ENCODE measurements at places on chromosomes 16 and 17.

GRCh38 chr17:17782523-17783115 is 54.2 kb downstream of the SREBF1 start:
- DNase-seq = no peak

GRCh38 chr16:15396948-15397594 is 1.5 kb downstream of the MPV17L start:
- DNase-seq = no peak

- DNase-seq = peak; percentile 21
Measured at GRCh38 chr16:15834502-15834901, 22.3 kb downstream of the MYH11 start.

- DNase-seq = no peak
Measured at GRCh38 chr17:15501793-15502192, 34.4 kb upstream of the CDRT4 start.

- no peak for DNase-seq
Measured at GRCh38 chr17:80652756-80653330, 108.2 kb downstream of the RPTOR start.

DNA sequence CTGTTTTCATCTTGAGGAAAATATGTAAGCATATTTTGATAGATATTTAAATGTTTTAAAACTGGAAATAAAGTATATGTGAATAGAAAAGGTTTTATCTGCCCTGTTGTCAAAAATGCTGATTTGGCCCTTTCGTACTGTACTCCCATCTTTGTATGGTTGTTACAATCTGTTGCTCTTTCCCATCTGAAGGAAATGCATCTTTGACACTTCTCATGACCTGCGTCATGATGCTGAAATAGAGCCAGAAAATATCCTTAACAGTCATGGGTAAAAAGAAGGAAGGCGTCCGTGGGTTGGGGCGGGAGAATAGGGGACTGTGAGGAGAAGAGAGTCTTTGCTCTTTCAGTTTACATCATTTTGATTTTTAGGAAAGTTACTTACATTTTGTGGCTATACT is 327.7 kb downstream of the BCAS3 start:
- DNase-seq = no peak

GRCh38 chr16:66406534-66407221 is 20.4 kb upstream of the BEAN1 start:
- DNase-seq = peak; percentile 91

- DNase-seq = peak; percentile 96
Measured at GRCh38 chr17:82603981-82604448, 44.2 kb downstream of the WDR45B start.

- no peak for DNase-seq
Measured at GRCh38 chr16:84768808-84769197, 51.0 kb upstream of the CRISPLD2 start.

- DNase-seq = no peak
Measured at GRCh38 chr17:55318081-55318480, 53.3 kb downstream of the HLF start.

- DNase-seq = no peak
Measured at GRCh38 chr17:73941919-73942530, 261.5 kb upstream of the RPL38 start.

DNA sequence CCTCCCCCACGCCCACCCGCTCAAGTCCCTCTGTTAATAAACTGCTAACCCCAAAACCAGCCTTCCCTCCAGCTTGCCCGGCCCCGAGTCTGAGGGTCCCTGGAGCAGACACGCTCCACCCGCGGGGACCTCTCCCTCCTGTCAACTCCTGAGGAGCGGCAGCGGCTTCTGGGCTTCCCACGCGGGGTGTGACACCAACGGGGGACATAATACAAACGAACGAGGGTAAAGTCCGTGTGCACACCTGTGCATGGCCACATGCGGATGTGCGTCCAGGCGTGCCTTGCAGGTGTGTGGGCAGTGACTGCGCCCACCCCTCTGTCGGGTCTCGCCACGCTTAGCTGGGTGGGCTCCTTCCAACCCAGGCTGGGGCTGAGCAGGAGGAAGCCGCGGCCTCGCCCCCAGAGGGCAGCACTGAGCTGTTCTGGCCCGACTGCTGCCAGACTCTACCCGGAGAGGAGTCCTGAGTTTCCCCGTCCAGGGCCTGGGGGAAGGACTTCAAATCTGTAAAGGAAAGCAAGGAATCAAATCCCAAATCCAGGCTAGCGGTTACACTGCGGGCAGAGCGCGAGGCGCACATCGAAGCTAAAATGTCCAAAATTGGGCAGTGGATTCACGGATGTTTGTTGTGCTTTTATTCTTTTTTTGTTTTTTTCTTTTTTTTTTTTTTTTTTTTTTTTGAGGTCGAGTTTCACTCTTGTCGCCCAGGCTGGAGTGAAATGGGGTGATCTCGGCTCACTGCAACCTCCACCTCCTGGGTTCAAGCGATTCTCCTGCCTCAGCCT is 24.2 kb upstream of the KRT17 start:
- peak; percentile 88 for DNase-seq

- no peak for DNase-seq
Measured at GRCh38 chr16:12158428-12158827, 181.9 kb downstream of the SNX29 start.

DNA sequence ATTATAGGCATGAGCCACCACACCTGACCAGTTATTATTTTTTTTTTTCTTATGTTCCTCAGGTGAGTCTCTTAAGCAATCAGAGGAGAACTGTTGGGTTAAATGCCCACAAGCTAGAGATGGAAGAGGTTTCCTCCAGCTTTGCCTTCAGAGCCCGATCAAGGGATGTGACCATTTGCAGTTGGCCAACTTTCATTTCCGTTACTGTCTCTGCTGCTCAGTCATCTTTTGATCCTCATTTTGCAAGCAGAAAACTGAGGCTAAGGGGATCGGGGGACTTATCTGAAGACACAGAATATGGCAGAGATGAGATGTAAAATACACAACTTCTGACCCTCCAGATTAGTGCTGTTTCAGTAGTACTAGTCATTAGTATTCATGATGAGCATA is 188.8 kb downstream of the RAB11FIP4 start:
- no peak for DNase-seq

DNA sequence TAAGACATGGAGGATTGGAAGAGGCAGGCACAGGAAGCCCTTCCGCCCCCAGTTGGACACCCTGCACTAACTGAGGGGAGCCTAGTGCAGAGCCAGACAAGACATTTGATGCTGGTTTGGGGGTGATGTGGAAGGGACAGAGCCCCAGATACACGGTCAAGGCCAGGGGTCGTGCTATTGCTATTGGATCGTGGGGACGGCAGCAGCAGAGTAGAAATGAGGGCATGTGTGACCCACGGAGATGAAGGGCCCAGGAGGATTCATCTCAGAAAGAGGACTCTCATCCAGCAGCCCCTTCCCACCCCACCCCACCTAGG is 2.0 kb upstream of the VAMP2 start:
- DNase-seq = no peak

DNA sequence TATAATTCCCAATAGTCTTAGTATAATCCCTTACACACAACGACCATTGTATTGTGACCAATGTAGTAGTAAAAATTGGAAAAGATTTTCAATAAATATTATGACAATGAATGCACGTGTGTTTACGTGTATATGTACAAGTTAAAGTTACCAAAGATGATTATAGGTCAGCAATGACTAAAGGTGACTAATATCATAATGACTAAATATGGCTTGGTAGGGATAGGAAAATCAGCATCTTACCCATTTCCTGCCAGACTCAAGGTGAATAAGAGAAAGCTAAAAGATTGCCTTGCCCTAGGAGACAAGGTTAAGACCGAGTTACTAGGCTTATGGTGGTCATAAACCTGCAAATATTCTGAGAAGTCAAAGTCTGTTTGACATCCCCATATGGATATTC is 34.4 kb downstream of the CPD start:
- DNase-seq = no peak

DNA sequence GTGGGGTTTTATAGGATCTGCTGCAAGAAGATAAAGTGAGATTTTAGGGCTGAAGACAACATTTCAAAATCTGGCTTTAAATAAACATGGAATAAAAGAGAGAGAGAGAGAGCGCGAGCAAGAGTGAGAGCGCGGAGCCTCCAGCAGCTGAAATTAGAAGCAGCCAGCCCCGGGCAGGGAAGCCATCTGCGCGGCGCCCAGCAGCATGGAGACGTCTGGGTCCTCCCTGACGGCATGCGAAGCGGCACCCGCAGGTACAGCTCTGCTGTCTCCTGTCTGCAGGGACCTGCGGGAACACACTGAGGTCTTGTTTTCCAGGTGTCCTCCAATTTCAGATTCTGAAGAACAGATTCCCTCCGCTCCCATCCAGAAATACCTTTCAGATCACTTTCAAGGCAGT is 7.9 kb upstream of the BAIAP2 start:
- DNase-seq = no peak

DNA sequence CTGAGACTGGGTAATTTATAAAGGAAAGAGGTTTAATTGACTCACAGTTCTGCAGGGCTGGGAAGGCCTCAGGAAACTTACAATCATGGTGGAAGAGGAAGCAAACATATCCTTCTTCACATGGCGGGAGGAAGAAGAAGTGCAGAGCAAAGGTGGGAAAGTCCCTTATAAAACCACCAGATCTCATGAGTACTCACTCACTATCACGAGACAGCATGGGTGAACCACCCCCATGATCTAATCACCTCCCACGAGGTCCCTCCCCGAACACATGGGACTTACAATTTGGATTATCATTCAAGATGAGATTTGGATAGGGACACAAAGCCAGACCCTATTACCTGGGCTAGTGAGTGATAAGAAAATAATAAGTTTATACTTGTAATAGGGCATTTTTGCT is 70.6 kb upstream of the HS3ST2 start:
- no peak for DNase-seq

GRCh38 chr17:57463103-57463885 is 207.0 kb downstream of the MSI2 start:
- DNase-seq = no peak

DNA sequence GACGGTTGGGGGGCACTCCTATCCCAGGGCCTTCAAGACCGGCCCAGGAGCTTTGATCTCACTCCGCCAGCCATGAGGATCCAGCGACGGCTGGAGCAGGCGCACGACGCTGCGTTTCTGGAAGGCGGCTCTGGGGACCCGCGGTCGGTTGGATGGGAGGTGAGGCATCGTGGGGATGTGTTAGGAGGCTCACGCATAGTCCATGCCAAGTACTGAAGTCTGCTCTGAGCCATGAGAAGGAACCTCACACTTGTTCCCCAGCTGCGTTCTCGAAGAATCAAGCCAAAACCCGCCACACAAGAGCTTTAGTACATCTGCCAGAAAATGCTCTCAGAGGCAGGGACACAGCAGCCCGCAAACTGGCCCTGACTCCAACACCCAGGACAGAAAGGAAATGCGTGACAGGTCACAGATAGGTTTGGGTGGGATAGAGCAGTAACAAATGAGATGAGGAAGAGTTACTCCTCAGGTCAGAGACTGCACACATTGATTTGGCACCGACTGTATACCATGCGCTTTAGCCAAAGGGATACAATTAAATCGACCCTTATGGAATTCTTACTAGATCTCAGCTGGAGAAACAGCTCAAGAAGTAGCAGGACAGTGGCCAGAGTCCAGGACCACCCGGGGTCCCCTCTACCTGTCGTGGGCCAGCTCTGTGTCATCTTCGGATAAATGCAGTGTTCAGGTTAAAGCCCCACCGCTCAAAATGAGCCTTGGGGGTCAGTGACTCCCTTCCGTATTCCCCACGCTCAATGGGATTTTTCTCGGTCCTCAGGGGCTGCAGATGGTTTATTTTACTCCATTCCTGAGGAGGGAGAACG is 6.7 kb upstream of the GSG1L start:
- no peak for DNase-seq

DNA sequence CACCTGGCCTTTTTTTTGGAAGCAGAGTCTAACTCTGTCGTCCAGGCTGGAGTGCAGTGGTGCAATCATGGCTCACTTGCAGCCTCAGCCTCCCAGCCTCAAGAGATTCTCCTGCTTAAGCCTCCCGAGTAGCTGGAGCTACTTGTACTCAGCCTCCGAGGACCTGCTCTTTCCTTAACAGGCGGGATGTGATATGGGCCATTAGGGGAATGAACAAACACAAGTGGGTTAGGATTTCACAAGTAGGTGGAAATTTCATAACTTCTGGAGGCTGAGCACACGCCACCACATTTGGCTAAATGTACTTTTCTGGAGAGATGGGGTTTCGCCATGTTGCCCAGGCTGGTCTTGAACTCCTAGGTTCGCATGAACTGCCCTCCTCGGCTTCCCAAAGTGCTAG is 4.1 kb downstream of the PAM16 start:
- DNase-seq = peak; percentile 63

DNA sequence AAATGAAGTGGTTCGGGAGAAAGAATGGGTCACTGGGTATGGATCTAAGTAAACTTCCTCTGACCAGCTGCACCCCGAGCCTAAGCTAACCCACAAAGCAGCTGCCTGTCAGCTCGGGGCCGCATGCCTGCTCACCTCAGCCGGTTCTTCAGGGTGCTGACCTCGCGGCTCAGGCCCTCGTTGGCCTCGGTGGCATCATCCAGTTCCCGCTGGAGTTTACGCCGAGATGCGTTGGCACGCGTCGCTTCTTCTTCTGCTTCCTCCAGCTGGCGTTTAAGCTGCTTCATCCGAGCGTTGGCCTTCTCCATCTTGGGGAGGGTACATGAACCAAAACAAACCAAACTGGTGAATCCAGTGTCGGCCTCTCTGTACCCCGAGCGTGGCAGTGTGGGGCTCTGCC is 41.1 kb downstream of the NDEL1 start:
- DNase-seq = no peak

DNA sequence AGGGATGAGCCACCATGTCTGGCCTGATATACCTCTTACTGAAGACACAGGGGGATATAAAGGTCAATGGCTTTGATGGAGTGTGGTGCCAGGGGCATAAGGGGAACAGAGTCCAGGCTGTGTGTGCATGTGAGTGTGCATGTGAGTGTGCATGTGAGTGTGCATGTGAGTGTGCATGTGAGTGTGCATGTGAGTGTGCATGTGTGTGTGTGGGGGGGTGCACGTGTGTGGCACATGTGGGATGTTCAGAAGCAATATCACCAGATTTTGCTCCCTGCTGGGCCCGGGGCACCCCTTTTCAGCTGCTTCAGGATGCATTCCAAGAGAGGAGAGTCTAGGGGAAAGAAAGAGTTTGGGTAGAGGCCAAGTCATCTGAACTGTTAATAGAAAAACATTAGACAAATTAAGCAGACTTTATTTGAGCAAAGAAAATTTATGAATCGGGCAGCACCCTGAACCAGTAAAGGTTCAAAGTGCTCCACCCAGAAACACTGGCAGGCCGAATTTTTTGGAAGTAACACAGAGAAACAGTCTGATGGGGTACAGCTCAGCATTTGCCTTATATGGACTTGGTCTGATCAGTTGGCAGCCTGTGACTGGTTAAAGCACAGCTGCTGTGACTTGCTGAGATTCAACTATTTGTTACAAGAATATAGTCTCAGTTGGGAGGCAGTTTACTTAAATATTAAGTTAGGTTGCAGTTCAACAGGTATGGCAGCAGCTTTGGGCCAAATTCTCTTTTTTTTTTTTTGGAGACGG is 9.7 kb downstream of the CHST5 start:
- no peak for DNase-seq
